ENCODE measurements at places on chromosomes 12 and 14.

DNA sequence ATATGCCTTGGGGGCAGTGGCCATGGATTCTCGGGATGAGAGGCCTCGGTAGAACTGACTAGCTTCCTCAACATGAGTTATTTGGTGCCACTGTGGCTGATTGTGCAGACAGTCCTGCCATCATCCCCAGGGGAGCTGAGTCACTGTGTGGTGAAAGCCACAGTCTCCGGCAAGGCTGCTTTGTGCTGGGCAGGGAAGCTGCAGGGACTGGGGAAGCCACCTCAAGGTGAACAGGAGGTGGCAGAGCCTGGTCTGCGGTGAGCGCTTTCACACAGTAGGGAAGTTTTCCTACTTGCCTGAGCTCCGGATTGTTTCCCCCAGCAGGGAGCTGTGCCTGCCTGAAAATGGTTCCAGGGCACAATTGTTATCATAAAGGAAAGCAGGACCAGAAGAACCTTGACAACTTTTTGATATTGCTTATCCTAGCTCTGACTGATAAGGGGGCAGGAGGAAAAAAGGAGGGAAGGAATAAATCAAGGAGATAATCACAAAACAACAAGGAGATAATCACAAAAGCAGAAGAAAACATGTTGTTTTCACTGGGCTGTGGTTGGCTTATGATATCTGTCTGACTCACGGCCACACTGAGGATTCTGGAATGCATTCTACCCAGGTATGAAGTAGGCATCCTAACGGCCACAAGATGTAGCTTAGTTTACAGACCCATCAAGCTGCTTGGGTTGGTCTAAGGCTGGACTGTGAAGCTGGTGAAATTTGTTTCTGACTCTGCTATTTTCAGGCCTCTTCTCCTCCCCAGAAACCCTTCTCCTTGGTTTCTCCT is 32.2 kb upstream of the GNG2 start:
- no peaks in the 10 kb centered on the region for H3K36me3 ChIP-seq
- no peaks in the 10 kb centered on the region for H3K27me3 ChIP-seq
- DNase-seq = no peak
- H3K4me1 ChIP-seq = no peaks in the 10 kb centered on the region

DNA sequence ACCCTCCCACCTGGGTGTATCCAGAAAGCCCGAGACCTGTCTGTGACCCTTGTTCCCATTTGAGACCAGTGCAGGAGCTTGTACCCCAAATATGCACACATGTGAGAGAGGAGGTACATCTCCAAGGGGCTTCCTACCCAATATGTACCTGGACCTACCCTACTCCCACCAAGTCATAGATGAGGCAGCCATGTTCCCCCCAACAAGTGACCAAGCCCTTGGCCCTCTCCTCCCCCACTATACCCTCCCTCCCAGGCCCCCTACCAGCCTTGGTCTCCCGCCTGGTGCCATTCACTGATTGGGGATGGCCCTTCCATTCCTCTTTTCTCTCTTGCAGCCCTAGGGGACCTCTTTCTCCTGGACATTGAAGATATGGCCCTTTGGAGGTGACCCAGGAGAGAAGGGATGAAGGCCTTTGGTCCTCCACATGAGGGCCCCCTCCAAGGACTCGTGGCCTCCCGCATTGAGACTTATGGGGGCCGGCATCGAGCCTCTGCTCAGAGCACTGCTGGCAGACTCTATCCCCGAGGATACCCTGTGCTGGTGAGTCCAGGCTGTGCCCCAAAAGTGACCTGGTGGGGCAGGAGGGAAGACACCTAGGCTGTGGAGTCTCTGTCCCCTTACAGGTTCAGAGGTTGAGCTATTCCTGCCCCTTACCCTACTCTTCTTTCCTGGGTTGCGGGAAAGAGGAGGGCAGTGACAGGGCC is 1.5 kb downstream of the PLEKHG6 start:
- H3K4me3 ChIP-seq = no peak overlapping the region
- H3K27ac ChIP-seq = no peak overlapping the region
- H3K36me3 ChIP-seq = no peaks in the 10 kb centered on the region
- H3K27me3 ChIP-seq = peaks cover 17% of the 10 kb centered on the region

- H3K4me1 ChIP-seq = no peaks in the 10 kb centered on the region
- no peak overlapping the region for H3K4me3 ChIP-seq
- no peaks in the 10 kb centered on the region for H3K36me3 ChIP-seq
- no peak for DNase-seq
Observed at GRCh38 chr12:45591635-45592034, 137.9 kb upstream of the ARID2 start.

GRCh38 chr12:112543751-112544150 is 125.0 kb downstream of the PTPN11 start:
- no peak overlapping the region for H3K27ac ChIP-seq
- no peaks in the 10 kb centered on the region for H3K36me3 ChIP-seq
- no peak for DNase-seq

- H3K27me3 ChIP-seq = peaks cover 10% of the 10 kb centered on the region
- DNase-seq = no peak
- H3K4me1 ChIP-seq = peaks cover 2% of the 10 kb centered on the region
Observed at GRCh38 chr12:130752692-130753230, 36.7 kb upstream of the RIMBP2 start.

DNA sequence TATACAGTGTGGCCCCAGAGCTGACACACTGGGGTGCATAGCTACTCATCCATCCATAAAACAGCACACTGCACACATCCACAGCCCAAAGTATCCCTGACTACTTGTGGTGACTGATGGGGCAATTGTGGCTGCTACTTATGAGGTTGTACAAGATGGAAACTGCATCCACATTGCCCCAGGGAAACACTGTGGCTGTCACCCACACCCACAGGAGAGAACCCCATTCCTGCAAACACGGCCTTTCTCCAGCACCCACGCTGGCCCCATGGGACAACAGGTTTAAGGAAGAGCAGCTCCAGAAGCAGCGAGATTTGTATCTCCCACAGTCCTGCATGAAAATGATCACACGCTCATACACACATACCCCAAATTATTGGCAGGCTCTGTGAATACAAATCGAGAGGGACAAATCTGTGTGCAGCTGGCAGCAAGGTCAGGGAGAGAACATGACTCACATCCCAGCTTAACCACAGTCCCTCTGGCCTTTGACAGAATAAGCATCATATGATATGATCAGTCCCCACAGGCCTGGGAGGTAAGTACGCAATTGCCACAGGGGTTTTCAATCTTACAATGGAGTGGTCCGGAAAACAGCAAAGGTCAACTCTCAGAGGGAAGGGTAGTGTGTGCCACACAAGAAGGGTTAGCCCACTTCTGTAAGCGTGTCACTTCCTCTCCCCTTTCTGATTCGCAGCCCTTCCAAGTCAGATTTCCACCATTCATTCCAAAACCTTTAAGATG is 61.9 kb downstream of the ESR2 start:
- H3K27ac ChIP-seq = no peak overlapping the region
- no peak overlapping the region for H3K4me3 ChIP-seq
- no peak for DNase-seq
- peaks cover 15% of the 10 kb centered on the region for H3K4me1 ChIP-seq
- peaks cover 15% of the 10 kb centered on the region for H3K36me3 ChIP-seq

DNA sequence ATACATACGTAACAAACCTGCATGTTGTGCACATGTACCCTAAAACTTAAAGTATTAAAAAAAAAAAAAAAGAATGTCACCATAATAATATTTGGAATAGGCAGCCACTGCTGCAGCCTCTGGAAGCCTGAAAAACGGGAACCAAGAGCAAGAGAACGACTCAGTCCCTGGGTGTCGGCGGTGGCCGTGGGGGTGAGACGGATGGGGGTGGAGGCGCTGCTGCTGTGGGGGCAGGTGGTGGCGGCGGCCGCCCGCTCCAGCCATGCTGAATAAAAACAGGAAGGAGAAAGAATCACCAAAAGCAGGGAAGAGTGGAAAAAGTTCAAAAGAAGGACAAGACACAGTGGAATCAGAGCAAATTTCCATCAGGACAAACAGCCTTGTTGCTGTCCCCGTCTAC is 46.9 kb downstream of the ZFYVE21 start:
- H3K27ac ChIP-seq = no peak overlapping the region
- peaks cover 26% of the 10 kb centered on the region for H3K4me1 ChIP-seq
- no peak overlapping the region for H3K4me3 ChIP-seq
- peaks cover 31% of the 10 kb centered on the region for H3K36me3 ChIP-seq

Measured in endothelial cell (in vitro differentiated cells).